ENCODE measurements at places on chromosomes 12 and 14.

DNA sequence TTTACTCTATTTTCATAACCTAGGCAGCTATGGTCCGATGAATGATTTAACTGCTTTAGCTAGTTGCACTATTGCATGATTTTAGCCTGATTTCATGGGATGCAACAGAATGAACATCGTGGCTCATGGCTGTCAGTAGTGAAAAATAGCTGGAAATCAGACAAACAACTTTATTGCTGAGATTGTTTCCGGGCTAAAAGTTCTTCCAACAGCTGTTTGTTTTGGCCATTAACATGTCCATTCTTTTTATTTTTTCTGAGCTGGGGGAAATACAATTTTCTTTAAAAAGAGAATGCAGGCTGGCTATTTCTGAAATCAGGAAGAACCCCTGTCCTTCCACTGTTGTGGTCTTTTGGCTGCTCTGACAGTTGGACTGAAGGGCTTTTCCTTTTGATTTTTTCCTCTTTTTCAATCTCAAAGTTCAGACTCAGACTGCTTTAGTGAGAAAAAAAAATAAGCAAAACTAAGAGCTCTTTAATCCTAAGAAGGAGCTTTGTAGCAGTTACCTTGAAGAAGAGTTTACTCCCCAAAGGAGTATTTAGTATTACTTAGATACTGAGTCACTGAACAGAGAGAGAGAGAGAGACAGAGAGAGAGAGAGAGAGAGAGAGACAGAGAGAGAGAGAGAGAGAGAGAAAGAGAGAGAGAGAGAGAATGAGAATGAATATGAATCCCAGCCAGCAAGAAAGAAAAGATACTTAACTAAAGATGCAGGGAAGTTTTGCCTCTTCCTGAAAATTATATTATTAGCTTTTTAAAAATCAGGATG lies at the start of gene NAV3:
Gene NAV3, plus strand, starts transcription at position 312 of the 769 bp plus-strand sequence. CDS start 568 bp downstream, outside the sequence.
- no peak for DNase-seq

DNA sequence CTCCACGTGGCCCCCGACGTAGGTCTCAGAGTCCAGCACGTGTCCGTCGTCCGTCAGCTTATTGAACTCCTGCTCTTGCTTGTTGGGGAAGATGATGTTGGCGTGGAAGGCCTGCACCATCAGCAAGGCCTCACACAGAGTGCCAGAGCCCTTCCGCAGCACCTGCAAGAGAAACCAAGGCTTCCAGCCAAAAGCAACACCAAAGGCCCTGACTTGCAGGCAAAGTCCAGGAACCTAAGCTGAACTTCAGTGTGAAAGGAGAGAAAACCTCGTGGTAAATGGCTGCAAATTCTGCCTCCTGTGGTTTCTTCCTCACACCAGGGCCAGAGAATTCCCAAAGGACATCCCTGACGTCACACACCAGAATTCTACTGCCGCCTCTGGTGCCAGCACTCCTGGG lies 14.5 kb downstream of the POLE start:
- DNase-seq, result no peak

- no peak for DNase-seq
Measured at GRCh38 chr12:58596381-58596780, 323.9 kb downstream of the LRIG3 start.

DNA sequence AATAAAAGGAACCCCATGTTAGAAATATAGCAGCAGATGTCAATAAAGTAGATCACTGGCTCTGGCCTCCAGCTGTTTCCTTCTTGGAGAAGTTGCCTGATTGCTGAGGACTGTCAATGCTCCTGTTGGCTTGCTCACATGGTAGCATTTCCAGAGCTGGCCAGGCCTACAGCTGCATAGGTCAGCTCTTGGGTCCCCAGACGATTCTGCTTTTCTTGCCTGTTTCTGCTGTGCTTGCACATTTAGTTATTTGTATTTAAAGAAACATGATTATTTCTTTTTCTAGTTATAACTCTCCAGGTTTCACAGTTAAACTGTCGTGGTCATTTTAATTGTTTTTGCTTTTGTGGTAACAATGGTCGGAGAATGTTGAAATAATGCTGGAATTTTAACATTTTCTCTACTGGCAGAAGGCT lies 7.2 kb downstream of the NAV3 start:
- DNase-seq, result no peak

- DNase-seq, result no peak
Measured at GRCh38 chr12:12823811-12824210, 10.7 kb downstream of the DDX47 start.

- DNase-seq, result no peak
Measured at GRCh38 chr12:73598626-73599025, 939.0 kb upstream of the ATXN7L3B start.

DNA sequence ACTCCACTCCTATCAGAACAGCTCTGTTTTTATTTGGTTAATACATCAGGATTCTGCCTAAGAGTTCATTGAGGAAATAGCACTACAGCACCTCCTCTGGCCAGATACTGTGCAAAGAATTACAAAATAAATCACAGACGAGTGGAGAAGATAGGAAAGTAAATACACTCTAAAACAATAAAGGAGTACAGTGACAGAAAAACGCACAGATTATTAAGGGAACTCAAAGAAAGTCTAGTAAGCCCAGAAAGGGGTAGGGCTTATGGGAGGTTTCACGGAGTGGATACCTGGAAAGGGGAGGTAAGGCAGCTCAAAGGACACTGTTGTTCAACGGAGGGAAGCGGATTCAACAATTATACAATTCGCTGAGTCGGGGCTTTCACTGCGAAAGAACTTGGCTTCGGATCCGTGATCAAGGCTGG lies 5.5 kb downstream of the OR10AD1 start:
- no peak for DNase-seq

- DNase-seq, result no peak
Measured at GRCh38 chr12:2240984-2241383, 188.2 kb downstream of the CACNA1C start.

GRCh38 chr12:50603817-50604639 lies 99.2 kb downstream of the DIP2B start:
- no peak for DNase-seq

DNA sequence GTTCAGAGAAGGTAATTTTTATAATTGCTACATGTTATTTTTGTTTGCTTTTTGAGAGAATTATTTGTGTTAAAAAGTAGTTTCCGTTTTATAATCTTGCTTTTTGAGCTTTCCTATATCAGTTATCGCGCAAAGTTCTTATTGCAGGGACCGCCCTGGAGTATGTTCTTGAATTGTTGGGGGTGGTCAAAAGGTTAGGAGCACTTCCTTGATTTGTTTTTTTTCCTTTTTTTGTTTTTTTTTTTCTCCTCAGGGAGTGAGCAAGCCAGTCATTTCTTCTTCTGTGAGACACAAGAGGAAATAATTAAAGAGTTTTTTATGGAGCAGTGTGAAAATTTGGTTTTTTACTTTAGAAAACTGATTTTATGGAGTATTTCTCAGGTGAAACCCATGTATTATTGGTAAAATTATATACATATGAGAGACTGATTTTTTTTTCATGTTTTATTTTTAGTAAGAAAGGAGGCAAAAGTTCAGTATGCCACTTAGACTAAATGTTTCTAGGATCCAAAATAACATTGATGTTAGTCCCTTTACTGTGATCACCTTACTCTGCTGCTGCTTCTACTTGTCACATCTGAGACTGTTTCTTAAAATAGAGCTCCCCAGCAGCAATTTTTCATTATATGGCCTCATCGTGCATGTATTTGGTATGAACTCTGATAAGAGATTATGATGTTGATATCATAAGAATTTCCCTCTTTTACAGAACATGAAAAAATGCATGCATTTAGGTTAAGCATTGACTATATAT lies 26.6 kb downstream of the PLEKHA5 start:
- no peak for DNase-seq

DNA sequence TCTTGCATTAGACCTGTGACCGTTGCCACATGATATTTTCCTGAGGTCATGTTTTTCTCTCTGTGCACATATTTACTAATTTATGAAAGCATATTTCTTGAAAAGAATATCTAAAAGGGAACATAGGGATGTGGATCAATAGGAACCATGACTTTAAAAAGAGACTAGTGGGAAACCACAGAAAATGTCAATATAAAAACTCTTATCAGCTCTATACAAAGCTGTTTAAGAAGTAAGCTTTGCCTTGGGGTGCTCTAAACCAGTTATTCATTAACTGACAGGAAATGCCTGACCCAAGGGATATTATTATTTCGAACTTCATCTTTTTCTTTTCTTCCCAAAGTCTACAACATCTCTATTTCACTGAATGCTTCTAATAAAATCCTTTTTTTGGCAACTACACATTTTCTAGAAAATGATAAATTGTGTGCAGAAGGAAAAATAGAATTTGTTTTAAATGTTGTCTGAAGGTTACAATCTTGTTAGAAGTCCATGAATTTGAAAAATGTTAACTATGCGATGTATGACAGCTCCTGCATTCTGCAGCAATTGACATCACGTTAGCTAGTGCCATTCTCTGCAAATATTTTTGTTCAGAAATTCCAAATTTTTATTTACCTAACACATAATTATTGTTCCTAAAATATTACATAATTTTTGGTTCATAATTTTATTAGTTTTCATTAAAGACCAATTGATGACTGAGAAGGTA lies 345.0 kb downstream of the SLC16A7 start:
- no peak for DNase-seq

DNA sequence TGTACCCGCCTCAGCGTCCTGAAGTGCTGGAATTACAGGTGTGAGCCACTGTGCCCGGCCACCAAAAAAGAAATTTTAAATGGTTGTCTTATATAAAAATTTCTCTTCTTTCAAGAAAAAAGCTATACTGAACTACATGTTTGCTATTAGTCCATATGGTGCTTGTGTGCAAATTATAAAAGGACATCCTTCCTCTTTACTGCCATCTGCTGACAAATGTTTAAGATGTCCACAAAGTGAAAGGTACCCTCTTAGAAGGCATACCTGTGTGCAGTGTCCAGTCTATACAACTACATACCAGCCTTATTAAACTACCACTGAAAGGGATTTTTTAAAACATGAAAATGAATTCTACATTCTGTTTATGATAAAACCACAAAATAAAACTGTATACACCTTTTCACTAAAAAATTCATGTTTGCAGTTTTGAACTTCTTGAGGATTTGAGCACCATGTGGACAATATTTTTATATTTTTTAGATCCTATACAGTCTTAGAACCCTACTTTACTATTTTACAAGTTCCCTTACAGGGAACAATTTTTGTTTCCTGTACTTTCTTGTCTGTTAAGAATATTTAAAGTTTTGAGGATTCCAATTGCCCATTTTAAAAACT lies 32.8 kb upstream of the TOMM20L start:
- DNase-seq, result peak; percentile 5

GRCh38 chr14:27392153-27392552 lies 794.3 kb upstream of the NOVA1 start:
- no peak for DNase-seq

DNA sequence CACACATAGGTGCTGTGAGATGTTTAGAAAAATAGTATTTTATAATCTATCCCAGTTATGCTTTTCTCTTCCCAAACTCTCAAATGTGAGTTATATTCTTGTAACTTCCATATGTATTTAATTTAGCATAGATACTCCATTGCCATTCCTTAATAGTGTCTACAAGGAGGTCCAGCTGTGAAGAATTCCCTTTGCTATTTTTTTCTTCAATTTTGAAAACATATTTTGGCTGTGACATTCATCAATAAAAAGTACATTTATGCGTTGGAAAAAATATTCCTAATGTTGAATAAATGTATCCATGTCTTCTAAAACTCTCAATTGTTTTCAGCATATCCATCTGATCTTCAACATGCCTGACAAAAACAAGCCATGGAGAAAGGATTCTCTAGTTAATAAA lies 1402.0 kb upstream of the SEL1L start:
- no peak for DNase-seq

GRCh38 chr14:22822016-22822570 lies 6.9 kb upstream of the SLC7A7 start:
- DNase-seq, result no peak

- DNase-seq, result no peak
Measured at GRCh38 chr12:15688202-15688736, 100.9 kb downstream of the EPS8 start.

DNA sequence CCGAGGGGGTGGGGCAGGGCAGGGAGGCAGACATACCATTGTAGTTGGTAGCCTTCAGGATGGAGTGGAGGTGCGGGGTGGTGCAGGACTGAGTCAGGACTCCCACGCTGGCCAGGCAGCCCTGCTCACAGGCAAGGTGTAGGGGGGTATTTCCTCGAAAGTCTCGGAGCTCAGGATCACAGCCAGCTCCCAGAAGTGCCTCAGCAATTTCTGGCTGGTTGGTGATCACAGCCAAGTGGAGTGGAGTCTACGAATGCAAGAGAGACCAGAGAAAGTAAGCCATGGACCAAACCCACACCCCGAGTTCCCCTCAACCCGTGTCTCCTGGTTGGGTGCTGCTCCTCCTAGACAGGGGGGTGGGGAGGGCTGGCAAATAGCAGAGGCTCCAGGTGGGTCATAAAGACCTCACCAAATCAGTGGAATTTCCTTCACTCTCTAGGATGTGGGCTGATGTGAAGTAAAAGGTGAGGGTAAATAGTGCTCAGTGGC lies 1.4 kb downstream of the NFKBIA start:
- DNase-seq, result no peak

GRCh38 chr12:90959032-90959431 lies 4.1 kb upstream of the CCER1 start:
- DNase-seq, result no peak

GRCh38 chr14:40003773-40004172 lies 571.5 kb upstream of the FBXO33 start:
- no peak for DNase-seq

DNA sequence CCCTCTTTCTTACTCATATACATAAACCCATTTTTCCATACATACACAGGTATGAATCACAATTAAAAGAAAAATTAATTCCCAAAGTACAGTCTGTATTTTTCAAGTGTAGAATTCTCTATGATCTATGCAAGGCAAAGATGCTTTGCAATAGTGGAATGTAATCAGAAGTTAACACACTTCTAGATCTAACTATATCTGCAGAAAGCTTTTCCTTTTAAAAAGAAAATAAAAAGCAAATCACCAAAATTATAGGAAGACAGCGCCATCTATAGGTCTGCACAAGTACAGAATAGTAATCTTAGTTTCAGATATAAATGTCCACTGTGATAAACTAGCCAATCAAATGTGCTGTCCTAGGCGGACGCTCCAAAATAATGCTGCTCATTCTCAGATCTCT lies 22.0 kb downstream of the SLC25A21 start:
- DNase-seq, result peak; percentile 11

DNA sequence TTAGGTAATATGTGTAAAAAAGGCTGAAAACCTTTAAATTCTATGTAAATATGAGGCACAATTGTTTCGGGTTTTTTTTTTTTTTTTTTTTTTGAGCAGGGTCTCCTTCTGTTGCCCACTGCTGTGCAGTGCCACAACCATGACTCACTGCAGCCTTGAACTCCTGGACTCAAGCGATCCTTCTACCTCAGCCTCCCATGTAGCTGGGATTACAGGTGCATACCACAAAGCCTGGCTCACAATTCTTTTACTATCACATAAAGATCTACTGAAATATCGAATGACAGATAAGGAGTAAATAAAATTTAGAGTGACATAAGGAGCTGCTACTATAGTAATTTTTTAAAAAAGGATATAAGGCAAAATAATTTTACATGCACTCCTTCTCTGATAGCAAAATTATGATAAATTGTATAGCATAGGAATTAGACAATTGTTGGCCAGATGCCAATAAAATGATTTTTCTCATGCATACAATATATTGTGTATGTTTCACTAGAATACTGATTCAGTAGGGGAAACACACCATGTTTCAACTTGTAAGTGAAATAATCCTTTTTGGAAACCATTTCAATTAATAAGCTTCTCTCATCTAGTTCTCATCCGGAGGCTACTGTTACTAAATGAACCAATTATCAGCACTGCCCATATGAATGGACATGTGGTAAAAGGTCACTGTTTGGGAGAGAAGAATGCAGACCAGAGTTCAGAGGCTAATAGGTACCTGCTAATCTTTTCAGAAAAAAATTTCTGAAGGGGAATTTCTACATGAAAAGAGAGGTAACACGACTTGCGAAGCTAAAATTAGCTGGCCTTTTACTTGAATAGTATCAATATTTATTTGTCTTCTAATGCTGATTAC lies 108.4 kb downstream of the PPP1R12A start:
- no peak for DNase-seq
